ENCODE measurements at places on chromosomes 11 and 22. TPM values are rescaled to one million over a fixed set of nuclear protein-coding genes. Genes with fewer than 3 reads are reported as not detected.
A peak's percentile ranks its signal among the peaks of the same experiment; 100 is the strongest.

The CHRM4 gene
- polyA plus RNA-seq, result not detected

The C11orf24 gene
- polyA plus RNA-seq, result 12.3 TPM

The LINC01488 gene
- not detected for polyA plus RNA-seq

The TTC36 gene
- polyA plus RNA-seq, result not detected

The C11orf16 gene
- not detected for polyA plus RNA-seq

GRCh38 chr22:26432619-26433311, 3.7 kb downstream of the ASPHD2 start:
- peaks cover 4% of the 10 kb centered on the region for H3K4me1 ChIP-seq
- DNase-seq, result no peak
- no peaks in the 10 kb centered on the region for H3K36me3 ChIP-seq
- H3K27ac ChIP-seq, result no peak overlapping the region
- H3K4me3 ChIP-seq, result no peak overlapping the region

GRCh38 chr22:35729309-35729698, 11.6 kb downstream of the APOL5 start:
- H3K27me3 ChIP-seq, result no peaks in the 10 kb centered on the region
- peaks cover 6% of the 10 kb centered on the region for H3K4me1 ChIP-seq
- H3K4me3 ChIP-seq, result no peak overlapping the region
- no peak overlapping the region for H3K27ac ChIP-seq
- DNase-seq, result no peak

GRCh38 chr11:8744423-8744822, 61.8 kb downstream of the RPL27A start:
- no peaks in the 10 kb centered on the region for H3K4me1 ChIP-seq
- H3K4me3 ChIP-seq, result no peak overlapping the region
- no peaks in the 10 kb centered on the region for H3K27me3 ChIP-seq
- H3K27ac ChIP-seq, result no peak overlapping the region
- H3K36me3 ChIP-seq, result no peaks in the 10 kb centered on the region
- no peak for DNase-seq

GRCh38 chr11:38131535-38131934, 1533.5 kb upstream of the RAG2 start:
- H3K36me3 ChIP-seq, result no peaks in the 10 kb centered on the region
- no peak for DNase-seq
- no peaks in the 10 kb centered on the region for H3K4me1 ChIP-seq
- no peaks in the 10 kb centered on the region for H3K27me3 ChIP-seq
- no peak overlapping the region for H3K27ac ChIP-seq

DNA sequence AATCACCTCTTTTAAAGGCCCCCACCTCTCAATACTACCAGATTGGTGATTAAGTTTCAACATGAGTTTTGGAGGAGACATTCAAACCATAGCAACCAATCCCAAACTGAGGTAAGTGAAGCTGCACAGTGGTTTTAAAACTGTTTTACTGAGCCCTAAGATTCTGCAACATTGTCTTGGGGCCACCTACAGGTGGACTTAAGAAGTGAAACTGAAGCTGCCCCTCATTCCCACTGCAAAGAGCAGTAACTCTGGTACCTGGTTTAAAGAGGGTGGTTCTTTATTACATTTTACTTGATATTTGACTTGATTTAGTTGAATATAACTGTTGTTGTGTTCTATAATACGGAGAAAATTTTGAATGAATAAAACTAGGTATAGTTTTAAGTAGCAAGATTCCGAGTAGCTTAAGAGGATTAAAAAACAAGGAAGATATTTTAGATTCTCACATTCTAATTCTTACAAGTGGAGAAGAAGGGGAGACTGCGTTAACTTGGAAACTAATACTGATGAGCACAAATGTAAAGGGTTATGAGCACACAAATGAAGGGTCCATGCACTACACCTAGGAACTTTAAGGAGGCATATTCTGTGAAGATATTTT, 26.7 kb downstream of the SYT9 start:
- H3K4me1 ChIP-seq, result no peaks in the 10 kb centered on the region
- H3K4me3 ChIP-seq, result no peak overlapping the region
- no peaks in the 10 kb centered on the region for H3K36me3 ChIP-seq
- no peaks in the 10 kb centered on the region for H3K27me3 ChIP-seq
- no peak overlapping the region for H3K27ac ChIP-seq

DNA sequence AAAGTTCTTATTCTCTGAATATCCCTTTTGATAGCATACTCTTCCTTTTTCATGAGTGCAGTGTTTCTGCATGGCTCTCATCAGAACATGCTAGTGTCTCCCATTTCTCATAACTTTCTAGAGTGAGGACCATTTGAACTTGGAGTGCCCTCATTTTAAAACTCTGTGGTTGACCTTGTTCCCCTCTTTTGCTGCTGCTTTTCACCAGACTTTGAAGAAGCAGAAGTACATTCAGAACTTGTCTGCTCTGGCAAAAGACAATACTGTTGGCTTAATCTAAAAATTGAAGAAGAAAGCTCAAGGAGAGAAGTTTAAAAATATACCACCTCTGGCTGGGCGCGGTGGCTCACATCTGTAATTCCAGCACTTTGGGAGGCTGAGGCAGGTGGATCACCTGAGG, 35.0 kb downstream of the PPARA start:
- no peak overlapping the region for H3K27ac ChIP-seq
- no peak overlapping the region for H3K4me3 ChIP-seq
- peaks cover 44% of the 10 kb centered on the region for H3K36me3 ChIP-seq
- no peaks in the 10 kb centered on the region for H3K4me1 ChIP-seq
- H3K27me3 ChIP-seq, result no peaks in the 10 kb centered on the region
- DNase-seq, result no peak

- DNase-seq, result no peak
- no peaks in the 10 kb centered on the region for H3K27me3 ChIP-seq
- H3K27ac ChIP-seq, result no peak overlapping the region
- H3K36me3 ChIP-seq, result no peaks in the 10 kb centered on the region
These were observed 269.4 kb downstream of the TMEM135 start for GRCh38 chr11:87307101-87307500.

DNA sequence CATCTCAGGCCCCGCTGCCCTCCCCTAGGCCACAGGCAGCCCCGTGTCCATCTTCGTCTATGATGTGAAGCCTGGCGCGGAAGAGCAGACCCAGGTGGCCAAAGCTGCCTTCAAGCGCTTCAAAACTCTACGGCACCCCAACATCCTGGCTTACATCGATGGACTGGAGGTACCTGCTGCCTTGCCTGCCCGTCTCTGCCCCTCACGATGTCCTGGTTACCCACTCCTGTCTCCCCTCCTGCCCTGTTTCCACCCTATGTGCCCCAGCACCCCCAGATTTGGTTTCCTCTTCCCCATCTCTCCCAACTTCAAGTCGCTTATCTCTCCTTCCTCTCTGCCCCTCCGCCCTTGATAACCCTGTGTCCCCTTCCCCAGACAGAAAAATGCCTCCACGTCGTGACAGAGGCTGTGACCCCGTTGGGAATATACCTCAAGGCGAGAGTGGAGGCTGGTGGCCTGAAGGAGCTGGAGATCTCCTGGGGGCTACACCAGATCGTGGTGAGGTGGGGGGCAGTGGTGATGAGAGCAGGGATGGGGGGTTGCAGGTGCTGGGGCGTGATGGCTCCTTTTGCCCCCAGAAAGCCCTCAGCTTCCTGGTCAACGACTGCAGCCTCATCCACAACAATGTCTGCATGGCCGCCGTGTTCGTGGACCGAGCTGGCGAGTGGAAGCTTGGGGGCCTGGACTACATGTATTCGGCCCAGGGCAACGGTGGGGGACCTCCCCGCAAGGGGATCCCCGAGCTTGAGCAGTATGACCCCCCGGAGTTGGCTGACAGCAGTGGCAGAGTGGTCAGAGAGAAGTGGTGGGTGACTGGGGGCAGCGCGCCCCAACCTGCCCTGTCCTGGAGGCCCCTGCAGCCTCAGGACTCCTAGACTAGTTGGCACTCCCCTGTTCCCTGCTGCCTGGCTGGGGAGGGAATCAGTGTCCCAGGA, 930 bp downstream of the SCYL1 start:
- peaks cover 17% of the 10 kb centered on the region for H3K4me1 ChIP-seq
- H3K36me3 ChIP-seq, result peaks cover 46% of the 10 kb centered on the region
- H3K27ac ChIP-seq, result peak overlapping the region; percentile 98
- DNase-seq, result peak; percentile 55
- no peaks in the 10 kb centered on the region for H3K27me3 ChIP-seq
- peak overlapping the region; percentile 100 for H3K4me3 ChIP-seq

DNA sequence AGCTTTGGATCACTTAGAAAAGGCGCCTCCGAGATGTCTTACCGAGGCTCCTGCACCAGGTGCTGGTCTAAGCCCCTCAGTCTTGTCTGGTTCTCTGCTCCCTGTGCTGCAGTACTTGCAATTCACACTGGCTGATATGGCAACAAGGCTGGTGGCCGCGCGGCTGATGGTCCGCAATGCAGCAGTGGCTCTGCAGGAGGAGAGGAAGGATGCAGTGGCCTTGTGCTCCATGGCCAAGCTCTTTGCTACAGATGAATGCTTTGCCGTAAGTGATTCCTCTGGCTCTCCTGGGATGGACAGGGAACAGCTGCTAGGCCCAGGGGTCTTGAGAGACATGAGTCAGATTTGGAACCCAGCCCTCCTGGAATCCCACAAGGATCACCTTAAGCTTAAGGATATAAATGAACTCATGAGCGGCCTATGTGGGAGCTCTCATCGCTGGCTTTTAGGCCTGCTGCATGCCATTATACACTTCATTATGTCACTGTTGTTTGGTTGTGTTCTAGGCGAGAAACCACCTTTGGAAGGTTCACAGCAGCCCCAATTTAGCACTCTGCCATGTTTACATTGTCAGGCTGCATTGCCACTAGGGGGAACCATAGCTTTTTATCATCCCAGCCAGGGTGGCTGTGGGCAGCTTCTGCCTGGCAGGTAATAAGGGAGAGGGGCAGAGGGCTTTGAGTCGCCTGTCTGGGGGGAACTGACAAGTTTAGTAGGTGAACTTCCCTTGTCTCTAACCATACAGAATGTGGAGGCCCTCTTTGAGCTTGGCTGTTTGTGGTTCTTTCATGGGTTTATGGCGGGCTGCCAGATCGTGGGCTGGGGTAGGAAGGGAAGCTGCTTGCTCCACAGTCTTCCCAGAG, 8.5 kb downstream of the ACAD8 start:
- H3K4me3 ChIP-seq, result no peak overlapping the region
- no peaks in the 10 kb centered on the region for H3K4me1 ChIP-seq
- DNase-seq, result no peak
- no peak overlapping the region for H3K27ac ChIP-seq
- H3K36me3 ChIP-seq, result no peaks in the 10 kb centered on the region
- H3K27me3 ChIP-seq, result no peaks in the 10 kb centered on the region

- H3K36me3 ChIP-seq, result no peaks in the 10 kb centered on the region
- H3K27me3 ChIP-seq, result peaks cover 72% of the 10 kb centered on the region
- no peak overlapping the region for H3K27ac ChIP-seq
- H3K4me3 ChIP-seq, result peak overlapping the region; percentile 65
These were observed 1.6 kb downstream of the PAX6 start for GRCh38 chr11:31809541-31809856.

DNA sequence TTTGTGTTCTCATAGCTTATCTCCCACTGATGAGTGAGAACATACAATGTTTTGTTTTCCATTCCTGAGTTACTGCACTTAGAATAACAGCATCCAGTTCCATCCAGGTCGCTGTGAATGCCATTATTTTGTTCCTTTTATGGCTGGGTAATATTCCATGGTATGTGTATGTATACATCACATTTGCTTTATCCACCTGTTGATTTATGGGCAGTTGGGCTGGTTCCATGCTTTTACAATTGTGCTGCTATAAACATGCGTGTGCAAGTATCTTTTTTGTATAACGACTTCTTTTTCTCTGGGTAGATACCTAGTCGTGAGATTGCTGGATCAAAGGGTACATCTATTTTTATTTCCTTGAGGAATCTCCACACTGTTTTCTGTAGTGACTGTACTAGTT, 74.8 kb downstream of the ZNF280B start:
- no peak overlapping the region for H3K4me3 ChIP-seq
- no peaks in the 10 kb centered on the region for H3K4me1 ChIP-seq
- H3K36me3 ChIP-seq, result no peaks in the 10 kb centered on the region

- no peak overlapping the region for H3K4me3 ChIP-seq
- H3K27me3 ChIP-seq, result no peaks in the 10 kb centered on the region
- no peak for DNase-seq
- peaks cover 93% of the 10 kb centered on the region for H3K36me3 ChIP-seq
- H3K4me1 ChIP-seq, result no peaks in the 10 kb centered on the region
These were observed 25.1 kb upstream of the PLAAT3 start for GRCh38 chr11:63639199-63639832.

DNA sequence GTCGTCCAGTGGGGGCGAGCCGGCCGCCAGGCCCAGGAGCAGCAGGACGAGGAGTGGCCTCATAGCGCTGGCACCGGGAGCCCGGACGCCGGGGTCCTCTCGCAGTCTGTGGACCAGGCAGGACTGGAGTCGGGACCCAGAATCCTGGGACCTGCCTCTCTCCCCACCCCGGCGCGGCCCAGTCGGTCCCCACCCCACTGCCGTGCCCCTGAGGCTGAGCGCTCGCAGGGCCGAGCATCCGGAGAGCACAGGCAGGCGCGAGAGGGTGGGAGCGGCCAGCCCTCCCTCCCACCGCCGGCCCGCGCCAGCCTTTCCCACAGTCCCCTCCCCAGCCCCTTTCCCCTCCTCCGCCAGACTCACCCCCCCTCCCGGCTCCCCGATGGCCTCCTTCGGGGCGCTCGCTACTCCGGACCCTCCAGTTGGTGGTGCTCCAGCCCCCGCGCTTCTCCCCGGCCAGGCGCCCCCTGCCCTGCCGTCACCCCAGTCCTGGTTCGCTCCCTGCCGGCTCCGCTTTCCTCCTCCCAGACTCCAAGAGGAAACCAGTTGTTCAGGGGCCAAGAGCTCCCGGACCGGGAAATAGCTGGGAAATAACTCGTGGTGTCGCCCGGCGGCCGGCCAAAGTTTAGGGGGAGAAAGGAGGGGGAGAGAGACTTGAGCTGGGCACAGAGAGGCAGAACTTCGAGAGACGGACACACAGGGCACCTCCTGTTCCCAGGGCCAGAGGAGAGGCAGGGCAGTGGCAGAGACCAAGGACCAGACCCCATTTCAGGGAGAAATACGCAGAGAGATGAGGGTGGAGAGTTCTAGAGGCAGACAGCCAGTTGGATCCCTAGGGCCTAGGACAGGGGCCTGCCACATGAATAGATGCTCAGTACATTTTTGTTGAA, at the start of gene C1QTNF5:
C1QTNF5 (minus strand) TSS at position 549 of the 887 bp plus-strand sequence; CDS start at position 63, 486 bp downstream.
- no peaks in the 10 kb centered on the region for H3K27me3 ChIP-seq

GRCh38 chr11:64729851-64730382, 6.9 kb upstream of the NRXN2 start:
- H3K4me1 ChIP-seq, result no peaks in the 10 kb centered on the region
- H3K27ac ChIP-seq, result no peak overlapping the region
- DNase-seq, result no peak
- H3K36me3 ChIP-seq, result no peaks in the 10 kb centered on the region
- no peaks in the 10 kb centered on the region for H3K27me3 ChIP-seq
- no peak overlapping the region for H3K4me3 ChIP-seq

GRCh38 chr22:17085277-17086181, 729 bp downstream of the IL17RA start:
- no peaks in the 10 kb centered on the region for H3K36me3 ChIP-seq
- H3K4me3 ChIP-seq, result peak overlapping the region; percentile 82
- H3K27ac ChIP-seq, result peak overlapping the region; percentile 58
- no peaks in the 10 kb centered on the region for H3K4me1 ChIP-seq
- peaks cover 26% of the 10 kb centered on the region for H3K27me3 ChIP-seq

GRCh38 chr11:8056810-8057463, 24.1 kb upstream of the TUB start:
- no peak overlapping the region for H3K4me3 ChIP-seq
- peak; percentile 82 for DNase-seq
- H3K4me1 ChIP-seq, result no peaks in the 10 kb centered on the region
- no peaks in the 10 kb centered on the region for H3K27me3 ChIP-seq
- H3K36me3 ChIP-seq, result no peaks in the 10 kb centered on the region

Measured in psoas muscle (tissue), 8 donors.